Stimulated activated CD4-positive, alpha-beta T cell treated with anti-CD3 and anti-CD28 coated beads, TNF-alpha, amount 100 ng/mL, for 24 hours (primary cell): ENCODE measurements at places on chromosomes 5 and 9.

DNA sequence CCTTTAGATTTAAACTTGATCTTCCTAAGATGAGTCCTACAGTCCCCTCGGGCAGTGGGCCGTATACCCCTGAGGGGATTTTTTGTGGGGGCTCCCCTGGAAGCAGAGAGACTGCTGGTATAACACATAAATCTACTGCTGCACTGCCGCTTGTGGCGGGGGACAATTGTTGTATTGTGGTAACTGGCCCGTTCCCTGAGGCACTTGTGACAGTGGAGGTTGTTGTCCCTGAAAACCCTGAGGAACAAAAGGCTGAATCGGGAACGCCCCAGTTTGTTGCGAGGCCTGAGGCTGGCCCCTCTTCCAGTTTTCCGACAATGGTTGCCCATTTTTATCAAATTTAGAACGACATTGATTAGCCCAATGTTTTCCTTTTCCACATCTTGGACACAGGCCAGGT, 4.7 kb upstream of the TMEM141 start:
- no peak for DNase-seq

- DNase-seq = no peak
Observed at GRCh38 chr5:146363161-146363874, 24.7 kb downstream of the POU4F3 start.

DNA sequence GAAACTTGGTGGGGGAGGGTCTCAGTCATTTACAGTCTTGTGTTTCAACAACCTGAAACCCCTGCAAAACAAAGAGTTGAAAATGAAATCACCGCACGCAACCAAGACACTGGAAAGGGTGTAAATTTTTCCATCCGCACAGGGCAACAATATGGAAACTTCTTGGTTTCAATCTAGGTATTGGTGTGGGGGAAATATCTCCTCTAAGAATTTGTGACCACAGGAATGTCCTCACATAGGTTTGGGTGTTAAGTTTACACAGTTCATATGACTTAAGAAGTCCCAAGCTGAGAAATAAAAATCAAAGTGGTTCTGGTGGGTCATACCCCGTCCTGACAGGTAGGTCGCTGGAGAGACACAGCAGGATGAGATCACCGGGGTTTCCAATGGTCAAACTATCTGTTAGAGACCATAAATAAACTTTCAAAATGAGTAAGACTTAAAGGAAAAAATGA, 51.9 kb upstream of the PIP5K1B start:
- DNase-seq = peak; percentile 27

DNA sequence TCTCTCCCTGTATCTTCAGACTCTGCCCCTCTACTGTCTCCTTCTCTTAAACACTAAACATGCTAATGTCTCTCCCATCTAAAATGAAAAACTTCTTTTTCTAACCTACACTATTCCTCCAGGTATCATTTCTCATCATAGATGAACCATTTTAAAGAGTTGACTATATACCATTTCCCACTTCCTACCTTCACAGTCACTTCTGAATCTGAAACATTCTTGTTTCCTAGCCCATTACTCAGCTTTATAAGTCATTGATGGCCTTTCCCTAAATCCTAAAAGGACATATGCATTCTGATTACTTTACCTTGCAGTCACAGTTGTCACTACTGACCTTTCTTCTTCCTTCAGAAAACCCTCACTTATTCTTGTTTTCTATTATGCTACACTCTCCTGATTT, 118.2 kb downstream of the SSBP2 start:
- no peak for DNase-seq

DNA sequence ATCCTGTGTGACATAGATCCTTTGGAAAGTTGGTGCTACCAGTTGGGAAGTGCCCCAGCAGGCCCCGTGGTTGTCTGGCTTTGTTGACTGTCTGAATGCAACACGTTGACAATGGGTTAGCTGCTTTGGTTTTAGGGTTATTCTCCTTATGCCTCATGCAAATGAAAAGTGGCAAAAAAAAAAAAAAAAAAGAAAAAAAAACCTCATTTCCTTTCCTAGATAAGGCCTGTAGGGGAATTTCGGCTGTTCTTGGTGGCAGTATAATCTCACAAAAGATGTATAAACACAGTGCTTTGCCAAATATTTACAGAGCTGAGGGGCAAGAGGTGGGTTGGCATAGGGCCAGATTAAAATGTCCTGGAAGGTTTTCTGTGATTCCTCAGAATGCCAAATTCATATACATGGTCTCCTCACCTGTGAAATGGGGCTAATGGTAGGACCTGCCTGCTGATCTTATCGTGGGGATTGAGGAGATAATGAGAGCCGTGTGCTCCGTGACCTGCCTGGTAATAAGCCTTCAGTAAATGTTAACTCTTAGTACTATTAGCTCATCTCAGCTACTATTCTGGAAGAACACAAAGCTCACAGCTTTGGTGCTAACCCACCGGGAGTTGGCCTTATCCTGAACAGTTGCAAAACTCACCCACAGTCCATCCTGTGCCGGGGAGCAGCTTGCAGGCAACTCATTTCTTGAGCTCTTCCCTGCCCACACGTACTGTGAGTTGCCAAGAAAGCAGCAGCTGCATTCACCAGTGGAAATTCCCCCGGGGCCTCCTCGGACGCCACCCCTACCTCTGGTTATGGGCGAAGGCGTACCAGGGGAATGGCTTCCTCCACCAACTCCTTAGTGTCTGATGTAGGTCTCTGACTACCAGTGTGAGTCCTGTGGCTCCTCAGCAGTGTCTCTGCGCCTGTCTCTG, 220.3 kb downstream of the NR3C1 start:
- DNase-seq = peak; percentile 29

DNA sequence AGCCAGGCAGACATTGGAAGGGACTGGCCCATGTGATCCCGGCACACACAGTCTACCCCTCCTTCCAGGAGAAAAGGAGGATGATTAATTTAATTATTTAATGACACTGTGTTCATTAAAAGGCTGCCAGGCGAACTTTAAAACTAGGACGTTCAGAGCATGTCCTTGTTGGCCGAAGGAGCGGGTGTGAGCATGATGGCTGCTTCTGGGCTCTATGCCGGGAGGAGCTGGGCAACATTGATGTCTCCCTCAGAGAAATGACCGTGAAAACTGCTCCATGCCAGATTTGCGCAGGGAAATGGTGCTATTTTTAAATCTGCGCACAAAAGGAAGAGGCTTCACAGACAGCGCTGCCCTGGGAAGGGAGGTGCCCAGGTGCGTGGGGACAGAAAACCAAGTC, 284.9 kb upstream of the IRX4 start:
- no peak for DNase-seq

GRCh38 chr9:94167376-94167890, 83.2 kb downstream of the PTPDC1 start:
- no peak for DNase-seq

DNA sequence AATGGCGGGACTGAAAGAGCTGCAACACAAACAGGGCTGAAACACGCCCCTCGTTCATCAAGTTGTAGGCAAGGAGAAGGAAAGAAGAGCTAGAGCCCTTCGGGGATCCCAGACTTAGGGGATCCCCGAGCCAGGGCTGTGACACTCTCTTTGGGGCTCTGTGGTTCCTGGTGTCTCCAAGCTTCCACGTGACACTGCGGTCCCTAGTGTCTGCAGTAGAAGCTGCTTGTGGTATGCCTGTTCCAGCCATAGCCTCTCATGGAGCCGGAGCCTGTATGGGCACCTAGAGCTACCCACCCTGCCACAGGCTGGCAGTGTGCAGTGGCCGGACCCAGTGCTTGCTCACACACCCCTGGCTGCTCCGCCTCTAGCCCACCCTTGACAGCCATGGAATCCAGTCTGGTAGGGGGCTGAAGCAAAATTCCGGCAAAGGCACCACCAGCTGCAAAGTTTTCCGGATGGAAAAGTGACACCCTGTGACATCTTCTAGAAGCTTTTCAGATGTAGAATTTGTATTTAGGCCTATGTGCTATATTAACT, 1439.6 kb upstream of the ACO1 start:
- no peak for DNase-seq

- no peak for DNase-seq
Observed at GRCh38 chr9:82584349-82584863, 478.5 kb downstream of the RASEF start.

- no peak for DNase-seq
Observed at GRCh38 chr9:121282277-121283079, 14.5 kb downstream of the GSN start.

- no peak for DNase-seq
Observed at GRCh38 chr5:9841516-9842170, 211.5 kb upstream of the TAS2R1 start.

DNA sequence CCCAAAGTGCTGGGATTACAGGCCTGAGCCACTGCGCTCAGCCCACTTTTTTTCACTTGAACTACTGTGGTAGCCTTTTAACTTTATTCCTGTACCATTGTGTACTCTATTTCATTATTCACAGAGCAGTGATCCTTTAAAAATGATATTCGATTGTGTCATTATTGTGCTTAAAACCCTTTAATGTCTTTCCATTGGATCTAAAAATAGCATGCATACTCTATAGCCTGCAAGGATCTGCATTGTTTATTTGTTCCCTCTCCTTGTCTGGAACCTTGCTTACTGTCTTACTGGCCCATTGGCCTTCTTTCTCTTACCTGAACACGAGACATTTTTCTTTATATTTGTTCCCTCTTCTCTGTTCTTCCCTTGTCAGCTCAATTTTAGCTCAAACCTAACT, 15.7 kb downstream of the GPBP1 start:
- no peak for DNase-seq

- no peak for DNase-seq
Observed at GRCh38 chr5:80318212-80318611, 1.6 kb upstream of the SPZ1 start.

DNA sequence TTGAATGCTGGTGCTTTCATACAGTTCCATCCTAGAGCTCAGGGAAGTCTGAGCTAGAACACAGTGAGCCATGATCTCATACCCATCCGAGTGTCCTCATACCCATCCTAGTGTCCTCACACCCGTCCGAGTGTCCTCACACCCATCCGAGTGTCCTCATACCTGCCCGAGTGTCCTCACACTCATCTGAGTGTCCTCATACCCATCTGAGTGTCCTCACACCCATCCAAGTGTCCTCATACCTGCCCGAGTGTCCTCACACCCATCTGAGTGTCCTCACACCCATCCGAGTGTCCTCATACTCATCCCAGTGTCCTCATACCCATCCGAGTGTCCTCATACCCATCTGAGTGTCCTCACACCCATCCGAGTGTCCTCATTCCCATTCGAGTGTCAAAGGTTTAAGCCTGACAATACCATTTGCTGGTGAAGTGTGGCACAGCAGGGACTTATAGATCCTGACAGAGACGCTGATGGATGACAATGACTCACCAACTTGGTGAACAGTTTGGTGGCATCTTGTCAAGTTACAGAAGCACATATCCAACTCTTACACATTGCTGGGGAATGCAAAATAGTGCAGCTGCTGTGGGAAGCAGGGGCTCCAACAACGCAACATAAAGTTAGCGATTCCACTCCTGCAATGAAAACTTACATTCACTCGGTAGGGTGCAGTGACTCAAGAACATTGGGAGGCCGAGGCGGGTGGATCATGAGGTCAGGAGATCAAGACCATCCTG, 77.0 kb upstream of the COL5A1 start:
- DNase-seq = no peak

GRCh38 chr5:61604076-61605025, 272.3 kb downstream of the ZSWIM6 start:
- no peak for DNase-seq

DNA sequence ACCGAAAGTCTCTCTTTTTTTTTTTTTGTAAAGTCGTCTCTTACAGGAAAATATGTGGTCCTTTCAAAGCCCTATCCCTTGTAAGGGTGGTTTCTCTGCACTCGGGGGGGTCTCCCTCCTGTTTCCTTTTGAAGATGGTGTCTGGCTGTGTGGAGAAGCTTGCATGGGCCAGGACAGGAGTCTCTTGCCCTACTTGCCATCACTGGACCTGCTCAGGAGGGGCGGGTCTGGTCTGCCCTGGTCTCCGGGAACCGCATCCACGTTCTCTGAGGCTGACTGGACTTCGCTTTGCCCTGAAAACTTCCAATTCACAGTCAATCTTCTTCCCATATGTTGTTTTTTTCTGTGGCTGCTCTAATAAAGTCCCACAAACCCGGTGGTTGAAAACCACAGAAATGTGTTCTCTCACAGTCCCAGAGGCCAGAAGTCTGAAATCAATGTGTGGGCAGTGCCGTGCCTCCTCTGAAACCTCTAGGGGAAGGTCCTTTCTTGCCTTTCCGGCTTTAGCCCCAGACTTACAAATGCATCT, 92.9 kb upstream of the IER5L start:
- no peak for DNase-seq

GRCh38 chr9:136671254-136671614, 8.5 kb downstream of the EGFL7 start:
- no peak for DNase-seq

DNA sequence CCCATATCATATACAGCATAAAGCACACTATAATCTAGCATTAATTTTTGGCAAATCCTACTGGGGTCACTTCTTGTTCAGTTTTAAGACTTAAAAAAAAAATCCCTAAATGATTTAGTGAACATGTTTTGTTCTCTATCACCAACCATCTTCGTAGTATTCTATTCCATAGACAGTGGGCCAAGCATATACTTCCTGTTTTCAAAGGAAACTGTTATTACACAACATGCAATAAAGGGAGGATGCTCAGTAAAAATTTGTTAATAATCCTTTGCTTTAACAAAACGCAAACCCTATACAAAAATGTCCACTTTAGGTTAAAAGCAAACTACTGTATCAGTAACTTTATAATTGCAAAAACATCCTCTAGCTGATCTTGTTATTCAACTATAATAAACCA, 13.0 kb downstream of the CCNH start:
- DNase-seq = no peak

DNA sequence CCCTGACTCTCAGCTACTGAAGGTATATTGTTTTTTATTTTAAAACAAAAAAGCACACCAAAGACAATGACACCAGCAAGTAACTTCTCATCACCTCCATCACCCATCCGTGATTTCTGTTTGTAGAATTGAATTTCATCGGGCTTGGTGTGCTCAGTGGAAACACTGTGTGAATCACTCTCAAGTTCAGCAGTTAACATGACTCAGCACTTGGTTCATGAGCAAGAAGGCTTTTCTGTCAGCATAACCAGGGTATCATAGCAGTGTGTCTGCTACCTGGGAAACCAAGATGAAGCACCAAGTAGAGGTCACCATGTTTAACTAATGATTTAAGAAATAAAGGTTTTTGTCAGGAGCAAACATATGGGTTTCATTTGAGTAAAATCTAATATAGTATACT, 123.7 kb downstream of the INSYN2B start:
- no peak for DNase-seq

- DNase-seq = no peak
Observed at GRCh38 chr5:150122158-150122510, 33.5 kb downstream of the PDGFRB start.

DNA sequence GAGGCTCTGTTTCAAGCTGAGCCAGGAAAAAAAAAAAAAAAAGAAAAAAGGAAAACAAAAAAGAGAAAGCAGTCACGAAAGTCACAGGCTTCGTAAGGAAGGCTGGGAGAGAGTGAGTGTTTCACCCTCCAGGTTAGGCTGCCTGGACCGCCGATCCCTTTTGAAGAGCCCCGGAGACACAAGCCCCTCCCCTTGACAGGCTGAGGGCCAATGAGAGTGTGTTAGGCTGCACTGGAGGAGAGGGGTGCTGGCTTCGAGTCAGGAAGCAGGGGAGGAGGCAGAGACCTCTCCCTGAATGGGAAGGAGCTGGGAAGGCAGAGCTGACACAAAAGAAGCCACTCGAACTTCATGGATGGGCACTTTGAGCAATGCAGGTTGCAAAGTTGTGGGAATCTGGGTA, at the start of gene NMUR2:
Gene NMUR2, minus strand, starts transcription at position 135 of the 400 bp plus-strand sequence. CDS start 166 bp downstream, outside the sequence.
- no peak for DNase-seq
